Thoracic aorta (tissue), 2 donors: ENCODE measurements at places on chromosomes 13 and 19.

DNA sequence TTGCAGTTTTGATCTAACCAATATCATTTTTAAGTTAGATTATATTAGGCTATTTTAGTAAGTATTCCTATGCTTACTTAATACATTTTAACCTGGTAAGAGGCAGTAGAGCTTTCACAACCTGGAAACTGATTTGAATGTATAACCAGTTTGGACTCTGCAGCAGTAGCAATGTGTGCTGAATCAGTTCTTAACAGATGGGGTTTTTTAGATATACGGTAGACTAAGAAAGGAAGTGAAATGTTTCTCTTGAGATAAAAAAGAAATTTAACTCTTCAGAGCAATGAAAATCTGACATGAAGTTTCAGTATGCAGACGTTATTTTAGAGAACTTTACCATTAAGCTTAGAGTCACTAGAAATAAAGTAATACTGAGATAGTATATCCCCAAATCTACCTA lies 2.7 kb downstream of the NBEA start:
- DNase-seq, result no peak

DNA sequence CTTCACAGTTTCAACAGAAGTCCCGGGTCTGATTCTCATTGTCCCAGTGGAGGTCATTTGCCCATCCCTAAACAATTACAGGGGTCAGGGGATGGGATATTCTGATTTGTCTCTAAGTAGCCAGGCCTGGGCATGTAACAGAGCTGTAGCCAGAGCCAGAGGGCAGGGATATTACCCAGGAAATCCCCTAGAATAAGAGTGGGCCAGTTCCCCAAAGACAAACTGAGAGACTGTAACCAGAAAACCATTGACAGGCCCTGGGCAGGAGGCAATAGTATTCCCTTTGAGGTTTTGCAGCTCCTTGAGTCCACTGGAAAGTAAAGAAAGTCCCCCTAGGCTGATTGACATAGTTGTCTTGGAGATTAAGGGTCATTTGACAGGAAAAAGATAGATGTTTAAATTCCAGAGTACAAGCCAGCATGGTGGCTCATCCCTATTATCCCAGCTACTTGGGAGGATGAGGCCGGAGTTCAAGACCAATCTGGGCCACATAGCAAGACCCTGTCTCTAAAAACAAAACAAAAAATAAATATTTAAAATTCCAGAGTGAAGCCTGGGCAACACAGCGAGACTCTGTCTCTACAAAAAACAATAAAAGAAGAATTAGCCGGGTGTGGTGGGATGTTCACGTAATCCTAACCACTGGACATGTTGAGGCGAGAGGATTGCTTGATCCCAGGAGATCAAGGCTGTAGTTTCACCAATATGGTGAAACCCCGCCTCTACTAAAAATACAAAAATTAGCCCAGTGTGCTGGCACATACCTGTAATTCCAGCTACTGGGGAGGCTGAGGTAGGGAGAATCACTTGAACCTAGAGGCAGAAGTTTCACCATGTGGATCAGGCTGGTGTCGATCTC lies 1.9 kb upstream of the SDHAF1 start:
- no peak for DNase-seq

DNA sequence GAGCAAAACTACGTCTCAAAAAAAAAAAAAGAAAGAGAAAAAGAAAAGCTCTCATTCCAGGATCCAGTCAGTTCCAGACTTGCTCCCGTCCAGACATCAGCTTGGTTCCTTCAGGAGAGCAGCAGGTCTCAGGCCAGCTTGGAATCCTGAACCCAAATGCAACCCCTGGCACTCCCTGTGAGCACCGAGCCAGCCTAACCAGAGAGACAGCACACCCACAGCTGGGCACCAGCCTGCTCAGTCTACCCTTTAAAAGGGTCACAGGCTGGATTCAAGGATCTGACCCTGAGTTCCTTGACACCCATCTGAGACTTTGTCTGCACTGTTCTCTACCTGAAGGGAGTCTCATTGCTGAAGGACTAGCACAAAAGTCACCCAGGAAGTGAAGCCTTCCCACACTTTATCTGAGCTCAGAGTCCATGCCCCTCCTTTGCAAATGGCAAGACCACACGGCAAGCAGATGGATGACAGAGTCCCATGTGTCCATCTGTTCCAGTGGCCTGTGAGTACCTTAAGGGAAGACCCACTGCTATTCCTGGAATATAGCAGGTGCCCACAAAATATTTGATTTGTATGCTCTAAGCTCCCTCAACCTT lies 1.4 kb downstream of the PEPD start:
- DNase-seq, result no peak

DNA sequence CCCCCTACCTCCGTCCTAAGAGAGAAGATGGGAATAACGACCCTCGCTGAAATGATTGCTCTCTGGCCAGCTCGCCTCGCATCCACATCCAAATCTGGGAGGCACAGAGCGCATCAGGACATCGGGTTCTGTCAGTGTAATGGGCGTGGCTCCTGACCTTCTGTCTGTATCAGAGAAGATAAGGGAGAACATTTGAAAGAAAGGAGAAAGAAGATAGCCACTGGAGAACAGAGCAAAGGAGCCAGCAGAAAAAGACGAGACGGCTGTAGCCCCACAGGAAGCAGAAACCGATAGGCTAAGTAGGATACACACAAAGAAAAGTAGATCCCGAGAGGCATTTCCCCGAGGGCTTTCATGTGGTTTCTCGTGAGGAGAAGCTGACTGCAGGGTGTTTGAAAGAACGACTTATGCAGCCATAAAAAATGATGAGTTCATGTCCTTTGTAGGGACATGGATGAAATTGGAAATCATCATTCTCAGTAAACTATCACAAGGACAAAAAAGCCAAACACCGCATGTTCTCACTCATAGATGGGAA lies 14.0 kb upstream of the GJB2 start:
- no peak for DNase-seq

GRCh38 chr13:62388515-62388914 lies 972.9 kb upstream of the PCDH20 start:
- no peak for DNase-seq
